ENCODE measurements at places on chromosomes 2 and 18.

- DNase-seq: no peak
These were observed 247.3 kb downstream of the NUP35 start for GRCh38 chr2:183371545-183371944.

DNA sequence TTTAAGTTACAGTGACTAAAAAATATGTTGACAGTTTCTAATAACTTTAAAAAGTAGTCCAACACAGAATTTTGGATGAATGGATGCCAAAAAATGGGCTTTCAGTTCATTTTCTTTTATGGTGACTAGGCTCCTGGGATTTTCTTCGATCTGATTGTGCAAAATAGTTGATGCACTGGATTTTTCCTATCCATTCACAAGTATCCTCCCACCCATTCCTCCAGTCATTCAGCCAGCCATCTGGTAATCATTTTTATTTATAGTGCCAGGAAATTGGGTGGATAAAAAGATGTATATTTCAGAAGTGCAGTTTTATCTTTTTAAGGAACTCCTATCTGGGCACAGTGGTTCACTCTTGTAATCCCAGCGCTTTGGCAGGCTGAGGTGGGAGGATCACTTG, 175.1 kb downstream of the PTPRM start:
- no peak for DNase-seq

GRCh38 chr2:240820607-240821428, 799 bp upstream of the KIF1A start:
- peak; percentile 55 for DNase-seq

GRCh38 chr2:218091746-218092145, 22.7 kb downstream of the RUFY4 start:
- DNase-seq: no peak

DNA sequence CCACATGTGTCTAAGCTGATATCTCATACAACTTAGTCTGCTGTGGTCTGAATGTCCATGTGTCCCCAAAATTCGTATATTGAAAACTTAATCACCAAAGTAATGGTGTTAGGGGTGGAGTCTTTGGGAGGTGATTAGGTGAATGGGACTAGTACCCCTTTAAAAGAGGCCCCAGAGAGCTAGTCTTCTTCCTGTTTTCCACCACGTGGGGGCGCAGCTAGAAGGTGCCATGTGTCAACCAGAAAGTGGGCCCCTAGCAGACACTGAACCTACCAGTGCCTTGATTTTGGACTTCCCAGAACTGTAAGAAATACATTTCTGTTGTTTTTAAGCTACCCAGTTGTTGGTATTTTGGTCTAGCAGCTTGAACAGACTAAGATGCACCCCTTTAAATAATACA, 86.6 kb downstream of the ASB1 start:
- DNase-seq: no peak

DNA sequence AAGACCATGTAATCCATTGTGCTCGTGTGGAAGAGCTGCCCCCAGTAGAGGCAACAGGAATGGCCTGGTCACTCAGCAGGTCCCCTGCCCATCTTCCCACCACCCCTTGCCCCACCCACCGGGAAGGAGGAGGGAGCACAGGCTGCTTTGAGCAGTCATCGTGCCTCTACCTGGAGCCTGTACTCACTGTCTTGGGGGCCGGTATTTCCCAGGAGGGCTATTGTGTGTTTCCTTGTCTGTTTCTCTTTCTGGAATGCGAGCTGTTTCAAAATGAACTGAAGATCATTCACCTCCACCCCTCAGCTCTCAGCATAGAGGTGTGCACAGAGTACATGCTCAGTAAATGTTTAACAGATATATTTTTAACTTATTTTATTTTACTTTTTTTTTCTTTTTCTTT, 7.7 kb upstream of the AMMECR1L start:
- no peak for DNase-seq

GRCh38 chr2:24490181-24490689, 819 bp upstream of the NCOA1 start:
- no peak for DNase-seq
